ENCODE measurements at places on chromosomes 4 and X.

DNA sequence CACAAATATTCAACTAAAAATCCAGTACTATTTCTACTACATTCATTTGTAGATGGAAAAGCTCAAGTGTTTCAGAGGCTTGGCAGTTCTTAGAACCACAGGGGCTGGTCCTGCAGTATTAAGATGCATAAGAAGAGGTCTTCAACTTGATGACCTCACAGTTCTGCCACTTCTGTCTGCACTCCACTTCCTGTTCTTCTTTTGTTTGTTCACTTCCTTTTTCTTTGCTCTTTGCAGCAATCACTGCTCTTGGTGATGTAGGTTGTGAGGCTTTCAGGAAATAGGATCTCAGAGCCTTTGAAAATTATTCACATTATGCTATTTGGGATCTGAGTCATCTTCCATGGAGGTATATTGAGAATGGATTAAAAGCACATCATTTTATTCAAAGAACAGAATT is 602.0 kb upstream of the CPEB2 start:
- no peak for DNase-seq

GRCh38 chrX:37078434-37078703 is 70.2 kb downstream of the FAM47C start:
- DNase-seq = no peak

- DNase-seq = peak; percentile 75
Measured at GRCh38 chrX:65667503-65668376, at the start of gene MSN. Gene MSN (plus strand): TSS chrX:65667654. CDS start chrX:65667842, 188 bp downstream.

DNA sequence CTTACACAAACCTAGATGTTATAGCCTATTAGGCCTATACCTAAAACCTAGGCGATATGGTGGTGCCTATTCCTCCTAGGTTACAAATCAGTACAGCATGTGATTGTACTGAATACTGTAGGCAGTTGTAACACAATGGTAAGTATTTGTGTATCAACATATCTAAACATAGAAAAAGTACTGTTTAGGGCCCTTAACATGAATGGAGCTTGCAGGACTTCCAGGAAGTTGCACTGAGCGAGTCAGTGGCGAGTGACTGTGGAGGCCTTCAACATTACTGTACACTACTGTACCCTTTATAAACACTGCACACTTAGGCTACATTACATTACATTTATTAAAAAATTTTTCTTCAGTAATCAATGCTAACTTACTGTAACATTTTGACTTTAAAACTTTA is 37.8 kb downstream of the WWC2 start:
- no peak for DNase-seq

DNA sequence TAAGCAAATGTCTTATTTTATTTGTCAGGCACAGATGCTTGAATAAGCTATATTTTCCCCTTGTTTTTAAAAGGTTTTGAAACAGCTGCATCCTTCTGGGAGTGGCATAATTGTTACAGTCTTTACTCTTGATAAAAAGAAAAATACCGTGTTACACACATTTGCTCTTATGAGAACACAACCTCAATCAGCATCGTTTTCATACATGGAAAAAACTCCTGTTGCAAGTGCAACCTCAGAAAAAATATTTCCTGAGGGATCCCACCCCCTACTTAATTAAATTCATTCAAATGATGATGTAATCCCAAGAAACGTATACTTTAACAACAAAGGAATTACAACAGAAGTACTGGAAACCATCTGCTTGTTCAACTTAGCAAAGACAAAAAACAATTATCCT is 58.6 kb downstream of the SMAD1 start:
- no peak for DNase-seq

GRCh38 chr4:304969-305680 is at the start of gene ZNF732:
Gene ZNF732 (minus strand): TSS chr4:305474. CDS start chr4:305310, 164 bp downstream.
- DNase-seq = no peak

GRCh38 chrX:139759637-139760036 is 51.7 kb upstream of the MCF2 start:
- DNase-seq = no peak

DNA sequence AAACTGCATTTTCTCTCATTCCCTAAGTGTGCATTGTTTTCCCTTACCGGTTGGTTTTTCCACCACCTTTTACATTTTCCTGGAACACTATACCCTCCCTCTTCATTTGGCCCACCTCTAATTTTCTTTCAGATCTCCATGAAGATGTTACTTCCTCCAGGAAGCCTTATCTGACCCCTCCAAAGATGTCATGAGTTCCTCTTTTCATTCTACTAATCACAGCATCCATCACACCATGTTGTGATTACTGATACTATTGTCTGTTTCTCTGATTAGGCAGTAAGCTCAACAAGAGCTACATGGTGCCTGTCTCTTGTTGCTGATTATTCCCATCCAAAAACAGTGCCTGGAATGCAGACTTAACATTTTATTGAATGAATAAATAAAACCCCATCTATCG is 2.9 kb upstream of the AFP start:
- DNase-seq = no peak

DNA sequence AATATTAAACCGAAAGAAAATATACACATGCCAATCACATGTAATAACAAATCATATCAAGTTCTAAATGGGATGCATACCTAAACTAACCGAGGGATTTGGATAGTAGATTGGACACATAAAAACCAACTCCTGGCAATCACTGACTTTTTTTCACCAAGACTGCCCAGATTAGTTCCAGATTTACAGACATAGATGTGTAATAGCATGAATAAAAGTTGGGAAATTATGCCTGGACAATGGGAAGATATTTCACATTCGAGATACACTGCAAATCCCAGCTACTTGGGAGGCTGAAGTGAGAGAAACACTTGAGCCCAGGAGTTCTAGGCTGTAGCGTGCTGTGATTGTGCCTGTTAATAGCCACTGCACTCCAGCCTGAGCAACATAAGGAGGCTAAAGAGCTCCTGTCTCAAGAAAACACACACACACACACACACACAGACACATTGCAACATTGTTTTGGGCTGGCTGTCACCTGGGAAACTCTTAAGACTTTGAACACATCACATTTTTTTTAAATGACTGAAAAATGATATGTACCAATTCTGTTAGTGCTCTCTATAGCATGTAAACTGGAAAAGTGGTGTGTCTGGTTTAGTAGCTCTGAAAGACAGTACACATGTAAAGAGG is 5.7 kb downstream of the RAB40A start:
- DNase-seq = no peak

- no peak for DNase-seq
Measured at GRCh38 chr4:188016754-188017153, 21.2 kb downstream of the ZFP42 start.

DNA sequence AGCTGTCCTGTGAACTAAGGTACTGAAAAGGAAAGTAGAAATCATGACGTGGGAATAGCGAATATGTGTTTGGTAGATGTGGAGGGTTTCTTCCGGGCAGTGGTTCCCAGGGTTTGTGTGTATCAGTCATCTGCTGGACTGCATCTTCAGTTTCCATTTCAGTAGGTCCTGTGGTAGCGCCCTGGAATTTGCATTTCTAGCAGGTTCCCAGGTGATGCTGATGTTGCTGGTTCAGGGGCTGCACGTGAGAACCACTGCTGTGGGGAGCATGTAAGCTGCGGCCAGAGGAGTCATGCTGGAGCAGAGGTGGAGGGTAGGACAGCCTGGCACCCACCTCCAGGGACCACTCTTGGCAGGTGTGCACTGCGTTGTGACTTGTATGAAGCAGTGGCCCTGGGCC is 47.1 kb downstream of the ARHGAP10 start:
- DNase-seq = no peak

GRCh38 chr4:39319676-39320075 is 46.5 kb downstream of the RFC1 start:
- DNase-seq = no peak

DNA sequence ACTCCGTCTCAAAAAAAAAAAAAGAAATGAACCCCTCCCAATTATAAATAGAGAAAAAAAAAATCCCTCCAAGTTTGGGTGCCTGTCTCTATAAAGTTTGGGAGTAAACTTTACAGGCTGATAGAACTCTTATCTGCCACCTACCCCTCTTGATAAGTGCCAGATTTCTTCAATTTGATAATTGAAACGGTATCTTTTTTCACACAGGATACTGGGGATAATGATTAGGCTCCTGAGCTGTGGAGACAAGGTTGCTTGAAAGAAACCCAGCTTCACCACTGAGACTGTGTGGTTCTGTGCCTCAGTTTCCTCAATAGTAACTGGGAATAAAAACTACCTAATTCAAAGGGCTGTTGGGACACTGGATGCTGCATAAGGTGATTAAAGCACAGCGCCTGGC is 606 bp downstream of the EFHC2 start:
- DNase-seq = no peak

DNA sequence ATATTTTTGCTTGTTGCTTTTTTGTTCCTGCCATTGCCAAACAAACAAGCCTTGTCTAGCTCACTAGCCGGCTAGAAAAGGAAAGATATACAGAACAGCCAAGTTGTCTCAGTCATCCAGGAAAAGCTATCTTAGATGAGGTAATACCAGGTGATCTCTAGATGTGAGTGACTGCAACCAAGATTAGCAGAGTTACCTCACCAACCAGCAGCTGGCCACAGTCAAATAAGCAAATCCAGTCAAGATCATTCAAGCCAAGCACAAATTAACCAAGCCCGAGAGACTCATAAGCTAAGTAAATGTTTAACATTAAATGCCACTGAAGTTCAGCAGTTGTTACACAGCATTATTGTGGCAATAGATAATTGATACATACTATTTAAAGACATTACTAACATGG is 108.6 kb downstream of the CENPC start:
- no peak for DNase-seq

GRCh38 chr4:61273233-61273632 is 73.1 kb downstream of the ADGRL3 start:
- no peak for DNase-seq

DNA sequence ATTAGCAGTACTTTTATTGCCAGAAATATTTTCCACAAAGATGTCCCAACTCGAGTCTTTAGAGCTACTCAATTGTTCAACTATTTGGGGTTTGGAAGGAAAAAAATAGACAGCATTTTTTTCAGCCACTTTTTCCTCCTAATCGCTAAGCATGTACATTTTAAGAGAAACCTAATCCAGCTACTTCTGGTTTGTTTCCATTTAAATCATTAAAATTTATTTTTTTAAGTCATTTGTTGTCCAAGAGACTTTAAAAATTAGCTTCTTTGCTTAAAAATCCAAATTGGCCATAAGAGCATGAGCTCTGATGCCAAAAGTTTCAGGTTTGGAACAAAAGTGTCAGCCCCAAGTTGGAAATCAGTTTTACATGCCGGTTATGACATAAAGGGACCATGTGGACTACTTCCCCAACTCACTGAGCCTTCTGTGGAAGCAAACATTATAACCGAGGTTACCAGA is 186.3 kb upstream of the INTU start:
- DNase-seq = no peak

DNA sequence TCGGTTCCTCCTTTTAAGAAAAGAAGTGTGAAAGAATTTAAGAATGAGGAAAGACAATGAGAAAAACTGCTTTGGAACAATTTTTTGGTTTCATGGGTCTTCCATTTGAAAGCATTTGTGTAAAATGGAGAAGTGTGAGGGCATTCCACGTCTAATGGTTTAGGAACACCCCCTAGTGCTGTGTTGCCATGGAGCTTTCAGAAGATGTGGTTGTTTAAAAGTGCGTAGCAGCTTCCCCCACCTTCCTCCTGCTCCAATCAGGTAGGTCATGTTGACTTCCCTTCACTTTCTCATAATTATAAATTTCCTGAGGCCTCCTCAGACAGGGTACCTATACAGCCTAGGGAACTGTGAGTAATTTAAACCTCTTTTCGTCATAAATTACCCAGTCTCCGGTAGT is 50.0 kb downstream of the UGT2B10 start:
- no peak for DNase-seq

DNA sequence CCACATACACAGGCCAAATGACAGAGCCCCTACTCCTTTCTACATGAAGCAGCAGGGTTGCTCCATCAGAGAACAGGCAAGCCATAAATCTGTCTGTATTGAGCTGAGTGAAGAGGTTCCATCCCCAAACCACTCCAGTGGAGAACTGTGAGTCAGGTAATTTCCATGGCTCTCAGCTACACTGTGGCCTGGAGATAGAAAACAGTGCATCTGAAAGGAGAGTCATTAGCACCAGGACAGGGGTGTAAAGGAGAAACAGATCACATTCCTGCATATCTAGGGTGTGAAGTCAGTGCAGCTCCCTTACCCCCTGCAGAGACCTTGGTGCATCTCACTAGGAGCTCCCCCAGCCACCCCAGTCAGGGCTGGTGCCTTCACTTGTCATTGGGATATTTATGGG is 314.7 kb downstream of the CHIC1 start:
- DNase-seq = no peak

DNA sequence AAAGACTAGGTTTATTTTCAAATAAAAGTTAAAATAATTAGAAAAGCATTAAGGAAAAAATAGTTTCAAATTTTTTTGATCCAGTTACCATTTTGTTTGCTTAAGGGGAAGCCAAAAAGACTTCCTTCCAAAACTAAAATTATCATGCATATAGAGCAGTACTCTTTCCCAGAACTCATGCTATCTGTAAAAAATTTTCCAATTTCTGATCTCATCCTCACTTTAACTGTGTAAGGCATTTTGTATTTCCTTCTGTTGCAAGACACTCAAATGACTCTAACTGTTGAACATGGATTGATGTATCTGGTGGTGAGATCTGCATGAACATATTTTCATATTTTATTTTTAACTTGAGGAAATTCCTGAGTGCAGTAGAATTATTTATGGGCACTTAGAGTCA is 150.1 kb downstream of the ADAM29 start:
- DNase-seq = no peak

- DNase-seq = no peak
Measured at GRCh38 chr4:20356565-20356964, 104.9 kb downstream of the SLIT2 start.

GRCh38 chr4:165709973-165710526 is 163.0 kb upstream of the TLL1 start:
- no peak for DNase-seq

DNA sequence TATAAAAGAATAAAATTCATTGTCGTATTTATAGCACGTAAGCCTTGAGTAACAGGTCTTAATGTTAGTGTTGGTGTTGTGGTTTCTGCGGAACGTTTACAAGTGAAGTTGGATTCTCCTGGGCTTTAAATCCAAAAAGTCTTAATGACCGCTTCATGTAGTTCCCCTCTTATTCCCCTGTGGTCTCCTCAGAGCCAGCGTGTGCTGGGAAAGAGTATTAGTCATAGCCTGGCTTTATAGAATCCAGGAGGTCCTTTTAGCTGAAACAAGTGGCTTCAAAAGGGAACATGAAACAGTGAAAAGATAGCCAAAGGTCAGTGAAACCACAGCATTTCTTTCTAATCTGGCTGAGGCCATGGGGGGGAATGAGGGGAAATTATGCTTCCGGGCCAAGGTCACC is 79.1 kb downstream of the CLCN4 start:
- no peak for DNase-seq
